ENCODE measurements at places on chromosomes 2 and 18. TPM values are rescaled to one million over a fixed set of nuclear protein-coding genes. Genes with fewer than 3 reads are reported as not detected.

Gene TMEM127
- total RNA-seq: 48.0 TPM

Gene ZBTB7C
- total RNA-seq: not detected

Gene CHST9
- total RNA-seq: not detected

Gene COBLL1
- total RNA-seq: 234 TPM

Gene CFAP53
- 0.75 TPM for total RNA-seq

All from B cell (primary cell).